Fibroblast of skin of right quadriceps (primary cell): ENCODE measurements at places on chromosomes 2 and 18.

GRCh38 chr18:596288-596881 is 403 bp upstream of the CLUL1 start:
- DNase-seq: no peak

GRCh38 chr18:76823587-76824011 is 1.2 kb downstream of the ZNF236 start:
- peak; percentile 26 for DNase-seq

DNA sequence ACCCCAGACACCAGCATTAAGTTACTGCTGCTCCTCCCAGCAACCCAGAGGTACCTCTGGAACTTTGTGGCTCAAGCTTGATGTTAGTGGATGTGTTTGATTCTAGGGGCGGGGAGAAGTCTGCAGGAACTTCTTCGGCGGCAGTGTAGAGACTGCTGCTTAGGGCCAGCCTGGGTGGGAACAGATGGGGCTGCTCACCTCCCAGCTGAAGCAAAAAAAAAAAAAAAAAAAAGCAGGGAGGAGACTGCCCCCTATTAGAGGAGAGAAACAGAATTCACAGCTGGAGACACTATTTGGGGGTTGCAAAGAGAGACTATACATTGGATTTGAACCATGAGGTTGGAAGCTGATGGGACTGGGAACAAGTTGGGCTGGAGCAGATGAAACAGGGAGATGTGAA is 28.6 kb upstream of the FAM136A start:
- DNase-seq: no peak

DNA sequence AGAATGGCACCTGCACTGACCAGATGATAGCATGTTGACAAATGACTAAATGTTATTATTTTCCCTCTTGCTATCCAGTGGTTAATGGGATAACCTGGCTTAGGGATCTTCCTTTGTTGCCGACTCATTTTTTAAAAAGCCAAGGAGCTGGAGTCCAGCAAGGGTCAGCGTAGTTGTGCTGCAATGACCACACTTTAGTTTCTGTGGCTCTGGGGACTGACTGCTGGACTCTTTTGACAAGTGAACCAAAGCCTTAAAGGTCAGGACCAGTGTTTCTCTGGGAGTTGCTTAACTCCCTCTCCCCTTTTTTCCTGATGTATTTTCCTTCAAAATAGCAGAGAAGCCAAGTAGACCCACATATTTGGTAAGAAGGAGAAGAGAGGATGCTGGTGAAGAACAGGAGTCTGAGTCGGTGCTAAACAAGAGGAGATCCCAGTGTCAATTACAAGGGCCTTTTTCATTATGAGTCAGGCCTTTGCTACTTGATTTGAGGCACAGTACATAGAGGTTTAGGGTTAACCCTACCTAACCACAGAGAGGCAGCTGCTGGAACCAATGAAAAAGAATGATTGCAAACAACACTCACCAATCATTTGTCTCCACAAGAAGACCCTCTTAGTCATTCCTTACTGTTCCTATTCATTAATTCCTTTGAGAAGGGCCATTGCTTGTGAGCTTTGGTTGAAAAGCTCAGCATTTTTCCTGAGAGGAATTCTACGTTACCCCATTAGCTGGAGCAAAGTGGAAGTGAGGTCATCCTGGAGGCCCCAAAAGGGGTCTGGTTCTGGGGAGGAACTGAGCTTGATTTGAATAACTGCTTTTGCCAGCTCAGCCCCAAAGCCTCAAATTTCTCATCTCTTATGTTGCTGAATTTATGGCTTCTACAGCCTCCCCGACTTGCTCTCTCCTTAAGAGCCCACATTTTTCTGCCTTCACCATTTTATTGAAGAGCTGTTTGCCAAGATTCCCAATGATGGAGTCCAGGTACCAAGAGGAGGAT is 137.6 kb upstream of the HNMT start:
- DNase-seq: no peak

GRCh38 chr18:72114801-72115594 is 429.1 kb downstream of the CBLN2 start:
- DNase-seq: no peak

- no peak for DNase-seq
These were observed 117.0 kb upstream of the ARL5A start for GRCh38 chr2:151945186-151945585.

DNA sequence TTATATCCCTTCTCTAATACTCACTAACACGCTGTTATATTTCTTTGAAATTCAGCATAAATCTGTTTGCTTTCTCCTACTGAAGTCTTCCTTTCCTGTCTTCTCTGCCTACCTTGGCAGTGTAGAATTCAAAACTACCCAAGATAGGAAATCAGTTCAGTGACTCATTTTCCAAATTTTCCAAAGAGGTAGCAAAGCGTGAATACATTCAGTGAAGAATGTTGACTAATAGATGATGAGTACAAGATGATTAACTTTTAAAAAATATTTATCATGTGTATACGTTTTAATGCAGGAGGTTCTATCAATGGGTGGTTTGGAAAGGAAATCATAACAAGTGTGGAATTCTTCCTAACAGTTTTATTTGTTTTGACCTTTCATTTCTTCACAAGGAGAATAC is 201.9 kb upstream of the SLC8A1 start:
- peak; percentile 48 for DNase-seq

DNA sequence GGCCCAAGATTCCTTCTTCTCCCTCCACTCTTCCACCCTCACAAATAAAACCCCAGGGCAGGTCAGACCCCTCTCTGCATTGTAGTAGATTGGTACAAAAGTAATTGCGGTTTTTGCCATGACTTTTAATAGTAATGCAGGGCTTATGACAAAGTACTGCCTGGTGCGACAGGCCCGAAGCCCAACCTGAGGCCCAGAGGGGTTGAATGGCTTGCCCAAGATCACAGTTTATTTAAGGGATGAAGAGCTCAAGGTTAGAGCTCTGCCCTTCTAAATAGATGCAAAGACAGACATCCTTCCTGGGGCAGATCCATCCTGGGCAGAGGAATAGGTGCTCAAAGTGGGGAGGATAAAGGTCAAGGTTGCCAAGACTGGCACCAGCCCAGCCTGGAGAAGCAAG is 899 bp upstream of the PSTPIP2 start:
- no peak for DNase-seq

- DNase-seq: no peak
These were observed 156.6 kb upstream of the LHCGR start for GRCh38 chr2:48912110-48912509.

DNA sequence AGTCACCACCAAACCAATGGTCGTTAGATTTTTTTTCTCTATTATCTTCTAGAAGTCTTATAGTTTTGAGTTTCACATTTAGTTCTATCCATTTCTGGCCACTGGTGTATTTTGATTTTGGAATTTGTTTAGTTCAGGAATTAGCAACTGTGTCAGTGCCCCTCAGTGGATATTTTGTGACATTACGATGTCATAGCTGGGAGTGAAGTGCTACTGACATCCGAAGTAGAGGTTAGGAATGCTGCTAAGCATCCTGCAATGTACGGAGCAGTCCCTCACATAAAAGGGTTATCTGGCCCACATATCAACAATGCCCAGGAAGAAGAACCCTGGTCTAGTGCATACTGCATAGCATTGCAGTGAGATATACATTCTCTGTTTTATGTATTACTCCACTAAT is 157.4 kb upstream of the RGPD4 start:
- peak; percentile 39 for DNase-seq

GRCh38 chr2:215479536-215480240 is 43.8 kb upstream of the FN1 start:
- no peak for DNase-seq

GRCh38 chr2:145649061-145649460 is 1129.1 kb upstream of the ZEB2 start:
- DNase-seq: no peak

DNA sequence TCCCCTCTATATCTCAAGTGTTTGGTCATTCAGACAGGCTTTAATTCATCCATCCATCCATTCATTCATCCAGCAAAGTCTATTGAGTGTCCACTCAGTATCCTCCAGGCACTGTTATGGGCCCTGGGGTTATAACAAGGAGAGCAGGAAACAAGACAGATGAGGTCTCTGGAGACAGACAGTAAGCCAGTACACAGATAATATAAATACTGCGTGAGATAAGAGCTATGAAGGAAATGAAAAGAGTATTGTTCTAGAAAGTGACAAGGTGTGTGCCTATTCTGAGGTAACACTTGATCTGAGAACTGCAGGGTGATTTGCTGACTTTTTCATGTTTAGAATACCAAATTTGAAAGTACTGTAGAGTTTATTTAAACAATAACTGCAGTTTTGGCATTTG is 98.3 kb downstream of the OSBPL6 start:
- DNase-seq: no peak

- DNase-seq: peak; percentile 40
These were observed 593.9 kb upstream of the NETO1 start for GRCh38 chr18:73461780-73462059.

DNA sequence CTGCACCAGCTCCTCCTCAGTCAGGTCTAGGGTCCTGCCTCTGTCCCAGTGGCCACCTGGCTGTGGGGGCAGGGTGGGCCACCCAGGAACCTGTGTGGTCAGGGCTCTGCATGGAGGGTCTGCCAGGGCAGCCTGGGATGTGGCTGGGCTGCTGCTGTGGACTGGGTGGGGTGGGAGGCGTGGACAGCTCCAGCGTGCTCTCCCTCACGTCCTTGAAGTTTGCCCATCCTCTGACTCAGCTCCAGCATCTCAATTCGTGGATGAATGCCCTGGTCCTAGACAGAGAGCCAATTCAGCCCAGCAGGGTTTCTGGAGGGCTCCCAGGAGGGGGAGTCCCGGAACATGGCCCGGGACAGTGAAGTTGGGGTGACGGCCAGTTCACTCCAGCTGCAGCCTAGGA is 64.3 kb upstream of the EPAS1 start:
- no peak for DNase-seq

- peak; percentile 85 for DNase-seq
These were observed 18.1 kb downstream of the TET3 start for GRCh38 chr2:74002505-74003421.

GRCh38 chr18:7133181-7133580 is 15.6 kb upstream of the LAMA1 start:
- no peak for DNase-seq

DNA sequence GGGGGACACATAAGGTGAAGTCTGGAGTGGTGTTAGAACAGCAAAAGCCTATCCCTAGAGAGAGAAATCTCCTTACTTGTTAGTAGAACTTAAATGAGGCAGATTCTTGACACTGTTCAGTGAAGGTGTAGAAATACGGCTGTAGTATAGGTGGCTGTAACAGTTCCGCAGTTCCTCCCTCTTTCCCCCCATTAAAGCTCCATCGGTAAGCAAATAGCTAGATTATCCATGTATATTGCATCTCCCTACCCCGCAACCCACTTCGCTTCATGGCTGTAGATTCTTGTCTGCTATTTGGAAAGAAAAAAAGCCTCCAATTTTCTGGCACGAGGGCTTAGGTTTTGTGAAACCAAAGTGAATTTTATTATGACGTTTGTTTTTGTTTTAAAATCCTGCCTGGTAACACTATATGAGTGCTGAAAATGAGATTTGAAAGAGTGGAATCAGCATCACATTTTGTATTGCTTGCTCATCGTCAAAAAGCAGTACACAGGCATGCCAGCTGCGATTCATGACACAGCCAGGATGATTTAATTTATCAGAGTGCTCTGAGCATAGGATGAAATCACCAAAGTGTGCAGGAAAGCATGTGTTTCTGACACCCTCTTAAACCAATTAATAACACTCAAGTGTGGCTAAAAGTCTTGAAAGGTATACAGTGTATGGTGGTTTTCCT is 1.4 kb downstream of the FAM171B start:
- DNase-seq: peak; percentile 69

DNA sequence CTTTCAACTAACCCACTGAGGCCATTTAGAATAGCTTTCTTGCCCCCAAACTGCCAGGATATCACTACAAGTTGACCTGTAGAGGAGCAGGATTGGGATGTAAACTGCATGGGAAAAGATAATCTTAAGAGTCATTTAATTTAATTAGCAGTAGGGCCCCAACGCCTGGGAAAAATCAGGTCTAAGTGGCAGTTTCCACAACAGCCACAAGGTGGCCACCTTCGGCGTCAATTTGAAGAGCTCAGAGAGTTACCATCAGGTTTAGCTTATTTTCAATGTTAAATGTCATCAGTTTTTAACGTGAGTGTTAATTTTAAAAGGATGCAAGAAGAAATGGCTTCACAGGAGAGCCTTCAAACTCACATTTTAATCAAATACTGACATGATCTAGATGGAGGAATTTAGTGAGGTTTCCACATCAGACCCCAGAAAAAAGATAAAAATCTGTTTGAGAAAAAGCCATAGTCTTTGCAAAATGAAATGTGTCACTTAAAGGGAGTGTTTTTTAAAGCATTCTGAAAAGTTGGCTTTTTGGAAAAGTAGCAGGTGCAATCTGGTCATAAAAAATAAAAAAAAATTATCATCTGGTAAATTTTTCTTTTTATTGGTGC is 77.3 kb upstream of the UPP2 start:
- DNase-seq: peak; percentile 29

DNA sequence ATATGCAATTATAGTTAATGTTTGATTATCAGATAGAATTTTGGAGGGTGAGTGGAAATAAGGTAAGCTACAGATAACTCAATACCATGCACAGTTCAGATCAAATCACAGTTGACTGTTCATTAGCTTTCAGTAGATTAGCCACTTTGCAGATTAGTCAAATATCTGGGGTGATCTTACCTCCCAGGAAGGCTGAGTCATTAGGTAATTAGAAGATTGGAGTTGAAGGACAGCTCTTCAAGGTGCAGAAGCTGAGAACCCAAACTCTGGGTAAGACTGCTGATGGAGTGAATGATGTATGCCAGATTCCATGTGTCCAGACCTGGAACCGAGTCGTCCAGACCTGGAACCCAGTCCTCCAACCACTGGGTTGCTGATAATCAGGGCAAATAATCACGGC is 262.8 kb upstream of the UBE2E3 start:
- DNase-seq: no peak

DNA sequence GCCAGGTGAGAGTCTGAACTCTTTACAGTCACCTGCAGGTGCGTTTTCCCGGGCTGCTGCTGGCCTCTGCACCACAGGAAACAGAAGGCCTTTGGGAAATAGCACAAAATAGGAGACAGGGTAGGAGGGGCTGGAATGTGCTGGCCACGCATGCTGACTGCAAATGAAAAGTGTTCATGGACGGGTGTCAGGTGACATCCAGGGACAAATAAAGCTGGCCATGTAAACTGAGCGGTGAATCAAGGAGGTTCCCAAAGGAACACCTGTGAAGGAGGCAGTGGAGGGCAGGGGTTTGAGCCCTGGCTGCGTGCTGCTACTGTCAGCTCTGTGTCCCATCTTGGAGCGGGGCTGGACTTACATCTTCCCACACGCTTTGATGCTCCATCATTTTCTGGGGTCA is 42.4 kb upstream of the GBX2 start:
- DNase-seq: no peak

- no peak for DNase-seq
These were observed 80.4 kb downstream of the ASXL2 start for GRCh38 chr2:25797620-25798488.
